HFFc6 (cell line): ENCODE measurements at places on chromosomes 1 and 21.

DNA sequence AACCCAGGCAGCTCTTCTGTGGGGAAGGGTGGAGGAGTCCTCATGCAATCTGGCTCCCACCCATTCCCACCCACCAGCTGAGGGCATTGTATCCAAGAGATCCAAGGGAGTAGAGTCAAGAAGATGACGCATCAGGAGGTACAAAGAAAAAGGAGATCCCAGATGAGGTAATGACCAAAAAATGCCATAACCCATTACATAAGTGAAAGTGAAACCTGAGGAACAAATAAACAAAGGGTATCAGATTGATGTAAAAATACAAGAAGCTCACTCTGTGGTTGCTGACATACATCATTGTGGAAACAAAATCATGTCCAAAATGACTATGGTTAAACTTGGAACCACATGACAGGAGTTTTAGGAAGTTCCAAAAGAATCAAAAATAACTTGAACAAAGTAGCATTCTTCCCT, 42.5 kb downstream of the CCN1 start:
- DNase-seq, result peak; percentile 50

DNA sequence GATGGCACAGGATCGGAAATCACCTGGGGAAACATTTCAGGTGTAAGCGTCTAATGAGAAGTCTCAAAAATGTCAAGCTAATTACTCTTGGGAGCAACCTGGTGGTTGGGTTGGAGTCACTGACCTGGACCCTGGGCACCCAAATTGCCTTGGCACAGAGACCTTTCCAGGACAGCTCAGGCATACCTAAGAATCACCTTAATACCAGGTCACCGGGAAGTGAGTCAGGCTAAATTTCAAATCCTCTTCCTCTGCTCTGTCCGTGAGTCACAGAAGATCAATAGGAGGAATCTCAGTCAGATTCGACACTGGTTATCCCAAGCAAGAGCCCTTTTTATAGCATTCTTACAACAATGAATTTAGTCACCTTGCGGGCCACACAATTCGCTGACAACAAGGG, 179.6 kb upstream of the CAMK1G start:
- DNase-seq, result no peak

GRCh38 chr1:20080441-20081352, 10.7 kb downstream of the PLA2G5 start:
- DNase-seq, result no peak

DNA sequence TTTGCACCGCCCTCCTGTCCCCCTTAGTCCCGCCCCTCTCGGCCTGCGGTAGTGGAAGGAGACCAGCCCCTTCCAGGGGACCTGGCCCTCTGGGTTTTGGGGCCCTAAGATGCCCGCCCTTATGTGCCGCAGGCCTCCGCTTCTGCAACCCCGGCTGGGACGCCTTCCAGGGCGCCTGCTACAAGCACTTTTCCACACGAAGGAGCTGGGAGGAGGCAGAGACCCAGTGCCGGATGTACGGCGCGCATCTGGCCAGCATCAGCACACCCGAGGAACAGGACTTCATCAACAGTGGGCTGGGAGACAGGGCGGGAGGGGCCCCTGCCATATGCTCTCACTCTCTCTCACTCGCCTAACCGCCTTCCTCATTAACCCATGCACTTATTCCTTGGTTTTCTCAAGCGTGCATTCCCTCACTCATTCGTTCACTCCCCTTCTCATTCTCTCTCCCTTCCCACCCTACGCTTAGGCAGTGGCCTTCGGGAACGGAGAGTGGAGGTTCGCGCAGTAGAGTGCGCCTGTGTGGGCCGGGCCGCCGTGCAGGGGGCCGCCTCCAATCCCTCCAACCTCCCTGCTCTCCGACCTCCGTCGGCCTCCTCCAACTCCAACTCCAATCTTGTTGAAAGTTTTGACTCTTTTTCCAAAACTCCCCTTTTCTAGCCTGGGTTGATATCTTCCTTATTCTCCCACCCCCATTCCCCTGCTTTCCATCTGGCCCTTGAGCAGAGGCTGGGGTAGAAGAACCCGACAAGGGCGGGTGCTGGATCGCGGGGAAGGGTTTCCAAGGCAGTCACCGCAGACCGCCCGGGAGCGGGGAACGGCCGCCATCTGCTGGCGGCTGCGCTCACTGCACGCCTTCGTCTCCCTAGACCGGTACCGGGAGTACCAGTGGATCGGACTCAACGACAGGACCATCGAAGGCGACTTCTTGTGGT, 15.2 kb downstream of the BCAN start:
- DNase-seq, result peak; percentile 38

DNA sequence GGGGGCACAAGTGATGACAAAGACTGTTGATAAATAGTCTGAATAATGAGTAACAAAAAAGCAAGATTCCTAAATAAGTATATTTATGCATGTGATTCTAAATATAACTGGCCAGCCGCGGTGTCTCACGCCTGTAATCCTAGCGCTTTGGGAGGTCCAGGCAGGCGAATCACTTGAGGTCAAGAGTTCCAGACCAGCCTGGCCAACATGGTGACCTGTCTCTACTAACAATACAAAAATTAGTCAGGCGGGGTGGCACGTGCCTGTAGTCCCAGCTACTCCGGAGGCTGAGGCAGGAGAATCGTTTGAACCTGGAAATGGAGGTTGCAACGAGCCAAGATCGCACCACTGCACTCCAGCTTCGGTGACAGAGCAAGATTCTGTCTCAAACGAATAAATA, 161.5 kb downstream of the TOMM20 start:
- no peak for DNase-seq

DNA sequence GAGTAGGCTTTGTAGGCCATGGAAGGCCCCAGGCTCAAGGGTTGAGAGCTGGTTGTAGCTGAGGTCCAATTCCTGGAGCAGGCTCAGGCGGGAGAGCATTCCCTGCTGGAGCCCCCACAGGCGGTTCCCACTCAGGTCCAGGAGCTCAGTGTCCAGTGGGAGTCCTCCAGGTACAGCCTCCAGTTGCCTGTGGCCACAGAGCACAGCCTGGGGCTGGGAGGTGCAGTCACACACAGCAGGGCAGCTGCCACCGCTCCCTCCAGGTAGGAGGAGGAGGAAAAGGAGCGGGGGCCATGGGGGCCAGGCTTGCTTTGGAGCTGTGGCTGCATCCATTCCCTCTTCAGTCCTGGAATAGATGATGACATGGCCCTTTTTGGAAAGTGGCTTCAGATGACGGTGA, 2.8 kb downstream of the LINGO4 start:
- DNase-seq, result no peak

DNA sequence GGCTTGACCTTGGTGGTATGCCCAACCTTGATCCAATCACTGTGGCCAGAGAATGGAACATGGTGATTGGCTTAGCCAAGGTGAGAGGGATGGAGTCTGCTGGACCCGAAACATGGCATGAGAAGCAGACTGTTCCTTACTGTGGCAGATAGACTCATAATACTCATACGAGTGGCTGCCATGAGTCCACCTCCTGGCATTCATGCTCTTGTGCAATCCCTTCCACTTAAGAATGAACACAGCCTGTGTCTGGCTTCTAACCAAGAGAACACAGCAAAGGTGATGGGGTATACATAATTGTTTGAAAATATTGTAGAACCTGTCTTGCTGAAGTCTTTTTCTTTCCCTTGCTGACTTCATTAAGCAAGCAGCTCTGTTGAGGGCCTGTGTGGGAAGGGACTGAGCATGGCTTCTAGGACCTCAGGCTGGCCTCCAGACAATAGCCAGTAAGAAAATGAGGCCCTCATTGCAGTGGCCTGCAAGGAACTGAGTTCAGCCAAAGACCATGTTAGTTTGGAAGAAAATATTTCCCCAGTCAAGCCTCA, 85.9 kb downstream of the ZNF281 start:
- peak; percentile 48 for DNase-seq

DNA sequence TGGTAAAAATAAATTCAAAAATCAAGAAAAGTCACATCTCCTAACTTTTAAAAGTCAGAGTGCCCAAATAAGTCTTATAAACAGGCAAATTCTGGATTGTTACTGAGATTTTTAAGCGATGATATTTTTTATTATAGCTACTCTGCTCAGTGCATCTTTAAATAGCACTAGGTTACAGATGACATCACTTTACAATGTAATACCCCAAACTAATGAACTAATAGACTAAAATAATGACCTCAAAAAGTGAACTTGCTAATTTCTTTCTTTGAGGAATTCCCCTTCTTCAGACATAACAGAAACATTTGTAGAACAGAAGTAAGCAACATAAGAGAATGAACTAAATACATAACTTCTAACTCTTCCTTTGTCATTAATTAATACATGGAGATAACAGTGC, 33.0 kb upstream of the ACTA1 start:
- DNase-seq, result no peak

DNA sequence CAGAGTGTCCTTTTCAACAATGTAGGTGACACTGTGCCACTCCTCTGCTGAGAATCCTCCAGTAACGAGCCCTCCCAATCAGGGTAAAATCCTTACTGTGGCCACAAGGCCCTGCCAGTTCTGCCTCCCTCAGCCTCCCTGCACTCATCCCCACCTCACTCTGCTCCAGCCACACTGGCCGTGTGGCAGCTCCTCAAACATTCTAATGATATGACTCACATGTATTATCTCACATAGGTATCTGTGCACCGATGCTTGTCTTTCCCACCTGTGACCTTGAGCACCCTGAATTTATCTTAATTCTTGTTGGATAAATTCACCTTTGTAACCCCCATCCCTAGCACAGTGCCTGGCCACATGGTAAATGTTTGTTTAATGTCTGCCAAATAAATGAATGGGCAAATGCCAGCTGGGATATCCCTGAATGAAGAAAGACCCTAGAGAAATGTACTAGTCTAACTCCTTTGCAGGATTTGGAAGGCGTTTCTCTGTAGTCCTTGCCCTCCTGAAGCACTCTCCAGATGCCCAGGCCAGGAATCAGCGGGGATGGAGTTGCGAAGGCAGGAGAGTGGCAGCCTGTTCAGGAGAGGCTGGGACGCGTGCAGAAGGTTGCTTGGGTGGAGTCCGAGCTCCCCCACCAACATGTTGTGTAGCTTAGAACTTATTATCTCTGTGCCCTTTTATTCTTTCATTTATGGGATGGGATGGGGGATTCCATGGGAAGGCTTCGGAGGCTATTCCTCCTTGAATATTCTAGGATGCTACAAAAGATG, 106.0 kb downstream of the TMEM53 start:
- no peak for DNase-seq

- DNase-seq, result no peak
Observed at GRCh38 chr21:34833465-34833864, 164.7 kb downstream of the CLIC6 start.

- peak; percentile 81 for DNase-seq
Observed at GRCh38 chr1:214296860-214297745, 16.1 kb downstream of the SMYD2 start.

GRCh38 chr1:113765306-113766230, 6.3 kb upstream of the PHTF1 start:
- DNase-seq, result no peak

DNA sequence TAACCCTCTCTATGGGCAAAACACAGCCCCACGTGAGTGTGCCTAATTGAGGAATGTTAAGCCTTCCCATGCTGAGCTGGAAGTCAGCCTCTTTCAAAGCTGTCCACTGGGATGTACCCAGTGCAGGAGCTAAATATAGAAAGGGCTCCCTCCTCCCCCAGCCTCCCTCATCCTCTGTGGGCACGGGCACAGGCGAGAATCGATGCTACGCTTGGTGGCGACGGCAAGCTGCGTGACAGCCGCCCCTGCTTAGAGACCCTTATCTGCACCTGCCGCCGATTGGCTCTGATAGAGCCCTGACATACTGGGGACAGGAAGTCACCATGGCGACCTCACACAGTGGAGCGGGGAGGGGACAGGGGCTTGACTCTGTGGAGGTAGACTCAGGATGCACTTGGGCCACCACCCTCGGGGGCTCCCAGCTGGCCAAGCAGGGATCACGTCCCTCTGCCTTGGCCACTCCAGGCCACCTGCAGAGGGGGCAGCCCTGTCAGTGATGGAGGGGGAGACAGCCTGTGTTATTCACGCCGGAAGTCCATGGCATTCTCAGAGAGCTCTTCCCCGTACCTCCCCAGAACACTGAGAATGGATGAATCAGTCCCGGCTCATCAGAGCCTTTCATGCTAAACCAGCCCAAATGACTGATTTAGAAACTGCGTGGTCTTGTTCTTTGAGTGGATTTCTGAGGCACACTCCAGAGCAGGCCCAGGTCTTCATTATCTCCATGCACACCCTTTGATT, 84.8 kb downstream of the KCND3 start:
- no peak for DNase-seq

GRCh38 chr1:9840176-9840575, 16.4 kb upstream of the CLSTN1 start:
- DNase-seq, result no peak

DNA sequence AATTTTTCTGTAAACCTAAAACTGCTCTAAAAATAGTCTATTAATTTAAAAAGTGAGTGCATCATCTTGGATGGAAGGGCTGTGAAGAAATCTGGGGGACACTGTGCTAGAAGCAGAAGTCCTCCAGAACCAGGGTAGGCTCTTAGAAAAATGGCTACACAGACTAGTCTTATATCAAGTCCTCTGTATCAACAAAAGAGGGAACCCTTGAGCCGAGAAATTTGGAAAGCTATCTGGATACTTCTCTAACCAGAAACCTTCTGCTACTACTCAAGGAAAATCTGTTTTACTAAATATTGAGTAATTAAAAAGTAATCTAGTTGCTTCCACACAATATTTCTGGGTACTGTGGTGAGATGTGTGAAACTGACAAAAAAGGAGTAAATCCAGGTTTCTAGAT, 92.1 kb downstream of the WDR3 start:
- DNase-seq, result no peak

- DNase-seq, result no peak
Observed at GRCh38 chr1:160465123-160465522, 57.9 kb downstream of the SLAMF6 start.
